Glomerular endothelial cell (primary cell): ENCODE measurements at places on chromosomes 5 and 9. TPM values are rescaled to one million over a fixed set of nuclear protein-coding genes. Genes with fewer than 3 reads are reported as not detected.

GPX8 gene
- total RNA-seq, result 70.8 and 89.8 TPM in 2 replicates

SARDH gene
- 1.3 and 3.4 TPM in 2 replicates for total RNA-seq

PTTG1 gene
- 46.4 and 81.2 TPM in 2 replicates for total RNA-seq

SLC22A5 gene
- total RNA-seq, result 2.6 and 4.4 TPM in 2 replicates

PCDHB5 gene
- 2.5 and 4.1 TPM in 2 replicates for total RNA-seq

PDCD1LG2 gene
- total RNA-seq, result 20.4 and 27.0 TPM in 2 replicates

GARIN3 gene
- total RNA-seq, result not detected in 2 replicates

NSMF gene
- 53.7 and 74.7 TPM in 2 replicates for total RNA-seq

TNIP1 gene
- total RNA-seq, result 146 and 221 TPM in 2 replicates

EPB41L4B gene
- total RNA-seq, result 0.88 and 1.8 TPM in 2 replicates

SLC36A3 gene
- not detected in 2 replicates for total RNA-seq

PCDHAC1 gene
- 0.06 TPM in 1 of 2 replicates, not detected in the other for total RNA-seq

SEMA6A gene
- 4.8 and 9.3 TPM in 2 replicates for total RNA-seq

COL23A1 gene
- total RNA-seq, result 0.05 TPM in 1 of 2 replicates, not detected in the other

TNFSF8 gene
- not detected in 2 replicates for total RNA-seq

DIPK1B gene
- 153 and 247 TPM in 2 replicates for total RNA-seq

NKD2 gene
- 2.2 TPM in 1 of 2 replicates, not detected in the other for total RNA-seq

MSMP gene
- 1.6 and 7.9 TPM in 2 replicates for total RNA-seq

ADRA1B gene
- 0.39 and 1.3 TPM in 2 replicates for total RNA-seq

PKD2L2 gene
- total RNA-seq, result not detected in 2 replicates

SPINK5 gene
- total RNA-seq, result 0.12 and 3.2 TPM in 2 replicates

SLC25A2 gene
- 0.76 TPM in 1 of 2 replicates, not detected in the other for total RNA-seq

TEX48 gene
- not detected in 2 replicates for total RNA-seq

KCNV2 gene
- not detected in 2 replicates for total RNA-seq

SH3TC2 gene
- 2.5 and 3.6 TPM in 2 replicates for total RNA-seq

ANKRD18A gene
- total RNA-seq, result 0.12 and 0.24 TPM in 2 replicates

BARHL1 gene
- total RNA-seq, result not detected in 2 replicates

CD14 gene
- 0.23 TPM in 1 of 2 replicates, not detected in the other for total RNA-seq

ARL14EPL gene
- not detected in 2 replicates for total RNA-seq
